Stimulated activated CD4-positive, alpha-beta T cell treated with anti-CD3 and anti-CD28 coated beads, Interleukin-2, amount 100 ng/mL, for 4 hours (primary cell): ENCODE measurements at places on chromosomes 11 and 22.
A peak's percentile ranks its signal among the peaks of the same experiment; 100 is the strongest.

DNA sequence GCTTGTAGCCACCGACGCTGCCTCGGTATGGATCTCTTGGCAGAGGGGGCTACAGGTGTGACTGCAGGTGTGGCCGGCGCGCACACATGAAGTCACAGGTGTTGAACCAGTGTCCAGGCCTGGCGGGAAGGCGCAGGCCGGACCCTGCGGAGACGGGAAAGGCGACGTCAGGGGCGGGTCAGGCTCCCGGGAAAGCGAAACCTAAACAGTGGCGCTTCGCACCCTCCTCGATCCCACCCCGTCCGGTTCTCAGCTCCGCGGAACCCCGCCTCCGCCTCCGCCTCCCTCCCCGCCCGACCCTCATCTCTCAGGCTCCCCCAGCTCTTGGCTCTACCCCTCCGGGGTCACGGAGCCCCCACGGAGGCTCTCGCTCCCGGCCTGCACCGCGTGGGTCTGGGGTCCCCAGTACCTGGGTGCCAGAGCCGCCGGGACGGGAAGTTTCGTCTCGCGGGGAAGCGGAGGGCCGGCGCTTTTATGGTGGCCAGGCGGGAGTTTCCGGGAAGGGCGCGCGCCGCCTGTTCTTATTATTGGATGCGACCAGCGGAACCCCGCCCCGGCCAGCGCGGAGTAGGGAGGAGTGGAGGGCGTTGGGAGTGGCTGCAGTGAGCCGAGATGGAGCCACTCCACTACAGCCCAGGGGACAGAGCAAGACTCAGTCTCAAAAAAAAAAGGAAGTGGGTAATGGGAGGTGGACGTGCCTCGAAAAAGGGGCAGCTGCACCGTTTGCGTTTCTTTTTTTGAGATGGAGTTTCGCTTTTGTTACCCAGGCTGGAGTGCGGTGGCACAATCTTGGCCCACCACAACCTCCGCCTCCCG, at the start of gene IRF7:
IRF7 (minus strand) TSS at position 447 of the 816 bp plus-strand sequence. CDS start 586 bp downstream, outside the sequence.
- DNase-seq: peak; percentile 75

DNA sequence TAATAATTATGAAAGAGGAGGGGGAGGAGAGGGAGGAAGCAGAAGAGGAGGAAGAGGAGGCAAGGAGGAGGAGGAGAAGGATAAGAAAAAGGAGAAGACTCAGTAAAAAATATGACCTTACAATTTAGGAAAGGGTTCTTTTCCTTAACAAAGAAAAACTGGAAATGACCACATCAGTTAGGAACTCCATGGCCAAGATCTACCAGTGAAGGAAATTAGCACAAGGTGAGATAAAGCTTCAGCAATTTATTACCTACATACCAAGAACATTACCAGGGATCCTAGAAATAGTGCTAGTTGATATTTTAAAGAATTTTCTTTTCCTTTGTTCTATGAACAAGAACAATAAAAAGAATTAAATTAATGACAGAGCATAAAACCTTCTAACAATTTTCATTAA, 172.7 kb downstream of the LRRC4C start:
- DNase-seq: no peak

- DNase-seq: no peak
These were observed 26.1 kb upstream of the IRAG1 start for GRCh38 chr11:10719616-10720015.

DNA sequence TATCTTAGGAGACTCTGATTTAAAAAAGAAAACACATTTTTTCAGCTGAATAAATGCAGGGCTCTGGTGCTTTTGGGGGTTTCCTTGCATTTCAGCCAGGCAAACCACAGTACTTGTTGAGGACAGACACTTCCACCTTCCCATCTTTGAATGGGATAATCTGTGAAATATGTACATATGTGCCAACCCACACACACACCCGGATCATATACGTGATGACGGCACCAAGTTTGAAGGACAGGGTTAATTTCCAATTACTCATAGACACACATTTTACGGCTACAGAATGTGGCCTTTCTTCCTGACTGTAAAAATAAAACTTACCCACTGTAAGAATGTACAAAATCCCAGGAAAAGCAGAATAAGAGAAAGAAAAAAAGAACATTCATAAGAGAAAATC, 104.4 kb downstream of the MPPED2 start:
- no peak for DNase-seq

DNA sequence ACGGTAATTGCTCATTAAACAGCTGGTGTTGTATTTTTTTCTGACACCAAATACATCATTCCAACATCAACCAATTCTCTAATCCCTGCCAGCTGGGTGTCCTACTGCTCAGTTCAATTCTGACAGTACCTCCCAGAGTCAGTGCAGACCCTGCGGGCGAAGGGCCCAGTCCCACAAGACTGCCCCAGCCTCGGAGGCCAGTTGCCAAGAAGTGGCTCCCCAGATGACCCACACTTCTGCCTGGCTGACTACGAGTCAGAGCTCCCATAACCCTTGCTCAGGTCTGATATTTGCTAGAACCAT, 147.2 kb downstream of the CTTN start:
- no peak for DNase-seq

DNA sequence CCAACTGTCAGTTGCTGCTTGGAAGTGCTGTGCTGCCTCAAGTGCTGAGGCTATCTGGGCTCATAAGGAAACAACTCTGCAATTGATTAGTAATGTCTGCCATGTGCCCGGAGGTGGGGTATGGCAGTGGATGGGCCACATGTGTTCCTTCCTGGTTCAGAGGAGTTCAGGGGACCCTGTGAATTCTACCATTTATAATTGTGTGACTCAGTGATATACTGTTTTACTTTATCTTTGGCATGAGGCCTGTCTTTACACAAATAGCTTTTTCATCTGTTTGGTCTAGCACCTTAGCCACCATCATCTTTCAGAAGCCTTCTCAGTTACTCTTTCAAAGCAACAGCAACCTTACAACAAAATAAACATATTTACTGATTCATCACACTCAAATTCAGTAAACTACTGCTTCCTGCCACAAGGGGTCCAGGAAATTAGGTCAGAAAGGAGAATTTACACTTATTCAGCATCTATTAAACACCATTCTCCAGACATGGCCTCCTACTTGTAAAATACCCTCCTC, 20.9 kb downstream of the DKK3 start:
- DNase-seq: no peak

- DNase-seq: no peak
These were observed 27.6 kb upstream of the TTC12 start for GRCh38 chr11:113286509-113287497.

DNA sequence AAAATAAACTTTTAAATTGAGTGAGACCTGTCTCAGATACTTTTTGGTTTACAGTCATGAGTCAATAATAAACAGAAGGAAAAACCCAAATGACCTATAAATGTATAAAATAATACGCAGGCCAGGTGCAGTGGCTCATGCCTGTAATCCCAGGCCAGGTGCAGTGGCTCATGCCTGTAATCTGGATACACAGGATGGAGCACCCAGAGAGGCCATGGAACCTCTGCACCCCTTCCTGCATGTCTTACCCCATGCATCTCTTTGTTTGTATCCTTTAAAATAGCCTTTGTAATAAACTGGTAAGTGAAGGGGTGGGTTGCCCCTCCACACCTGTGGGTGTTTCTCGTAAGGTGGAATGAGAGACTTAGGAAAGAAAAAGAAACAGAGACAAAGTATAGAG, 8.9 kb upstream of the PLAAT4 start:
- no peak for DNase-seq

- no peak for DNase-seq
These were observed 57.8 kb downstream of the OTOG start for GRCh38 chr11:17604915-17605233.

DNA sequence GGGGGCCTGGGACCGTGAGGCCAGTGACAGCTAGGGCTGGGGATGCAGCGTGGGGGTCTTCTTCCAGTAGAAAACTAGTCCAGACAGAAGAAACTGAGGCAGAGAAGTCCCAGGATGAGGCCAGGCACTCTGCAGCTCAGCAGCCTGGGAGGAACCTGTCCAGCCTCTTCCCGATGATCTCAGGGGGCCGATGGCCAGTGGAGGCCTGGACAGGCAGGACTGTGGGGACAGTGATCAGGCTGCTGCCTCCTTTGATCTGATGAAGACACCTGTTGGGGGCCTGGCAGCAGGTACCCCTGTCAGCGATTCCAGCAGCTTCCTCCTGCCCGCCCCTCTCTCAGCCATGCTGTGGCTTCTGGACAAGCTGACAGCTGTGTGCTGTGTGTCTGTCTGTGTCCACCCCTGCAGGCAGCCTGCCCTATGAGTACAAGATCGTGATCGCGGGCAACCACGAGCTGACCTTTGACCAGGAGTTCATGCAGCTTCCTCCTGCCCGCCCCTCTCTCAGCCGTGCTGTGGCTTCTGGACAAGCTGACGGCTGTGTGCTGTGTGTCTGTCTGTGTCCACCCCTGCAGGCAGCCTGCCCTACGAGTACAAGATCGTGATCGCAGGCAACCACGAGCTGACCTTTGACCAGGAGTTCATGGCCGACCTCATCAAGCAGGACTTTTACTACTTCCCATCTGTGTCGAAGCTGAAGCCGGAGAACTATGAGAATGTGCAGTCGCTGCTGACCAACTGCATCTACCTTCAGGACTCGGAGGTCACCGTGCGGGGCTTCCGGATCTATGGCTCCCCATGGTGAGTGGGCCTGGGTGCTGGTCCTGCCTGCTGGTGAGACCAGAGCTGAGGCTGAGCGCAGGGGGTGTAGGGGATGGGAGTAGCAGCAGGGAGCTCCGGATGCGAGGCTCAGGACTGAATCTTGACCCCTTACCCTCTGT, 62.6 kb downstream of the MPPED1 start:
- no peak for DNase-seq

- no peak for DNase-seq
These were observed 31.2 kb downstream of the MRPL48 start for GRCh38 chr11:73818846-73819245.

DNA sequence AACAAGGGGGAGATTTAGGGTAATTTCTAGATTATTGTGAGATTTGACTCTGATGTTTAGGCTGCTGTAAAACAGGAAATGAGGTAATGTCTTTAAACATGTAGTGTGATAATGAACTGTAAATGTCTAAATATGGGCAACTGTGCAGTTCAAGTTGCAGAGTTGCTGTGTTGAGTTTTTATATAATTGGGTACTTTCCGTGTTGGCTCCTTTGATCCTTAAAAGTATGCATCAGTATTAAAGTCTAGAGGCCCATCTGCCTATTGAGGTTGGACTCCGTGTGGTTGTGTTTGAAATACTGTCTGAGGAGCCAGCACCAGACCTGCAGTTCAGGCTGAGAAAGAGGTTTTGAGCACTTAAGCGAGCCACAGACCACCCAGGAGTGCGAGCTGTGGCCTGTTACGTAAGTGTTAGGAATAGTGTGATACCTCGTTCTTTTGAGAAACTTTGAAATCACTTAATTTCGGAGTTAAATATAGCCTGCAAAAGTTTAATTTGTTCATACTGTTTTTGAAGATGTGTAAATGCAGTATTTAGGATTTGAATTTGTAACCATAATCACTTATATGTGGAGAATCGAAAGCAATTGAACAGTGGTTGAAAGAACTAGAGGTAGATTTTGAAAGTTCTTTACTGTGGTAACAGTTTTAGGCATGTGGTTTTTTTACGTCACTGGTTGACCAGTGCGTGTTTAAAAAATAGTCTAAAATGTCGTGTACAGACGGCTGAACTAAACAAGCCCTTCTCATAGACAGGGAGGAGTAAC, 9.0 kb downstream of the FAM118A start:
- DNase-seq: no peak

DNA sequence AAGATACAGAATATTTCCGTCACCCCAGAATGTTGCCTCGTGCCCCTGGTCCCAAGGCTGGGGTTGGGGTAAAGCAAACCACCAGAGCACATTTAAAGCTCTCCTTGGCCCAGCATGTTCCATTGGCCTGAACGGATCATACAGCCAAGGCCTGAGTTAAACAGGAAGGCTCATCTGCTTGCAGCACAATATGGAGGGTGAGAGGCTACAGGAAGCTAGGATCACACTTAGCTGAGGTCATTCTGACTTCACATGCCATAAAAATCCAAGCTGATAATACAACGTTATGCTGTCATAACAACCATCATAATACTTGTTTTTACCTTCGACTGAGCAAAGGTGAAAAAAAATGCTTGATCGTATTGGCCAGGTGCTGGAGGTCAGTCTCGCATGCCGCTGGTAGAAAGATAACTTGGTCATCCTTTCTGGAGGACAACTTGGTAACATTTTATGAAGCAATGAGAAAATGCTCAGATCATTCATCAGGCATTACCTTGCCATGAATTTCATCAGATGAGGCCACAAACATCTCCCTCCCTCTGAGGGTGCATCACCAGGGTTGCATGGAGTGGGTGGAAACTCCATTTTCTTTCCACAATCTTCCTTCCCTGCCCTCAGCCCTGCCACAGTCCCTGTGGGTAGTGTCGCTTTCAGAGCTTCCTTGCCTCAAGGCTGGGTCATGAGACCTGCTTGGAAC, 31.9 kb upstream of the RTL6 start:
- DNase-seq: no peak

- DNase-seq: no peak
These were observed 65.4 kb downstream of the GAB2 start for GRCh38 chr11:78351979-78352841.

GRCh38 chr11:103515283-103515682, 406.1 kb downstream of the DYNC2H1 start:
- DNase-seq: no peak

DNA sequence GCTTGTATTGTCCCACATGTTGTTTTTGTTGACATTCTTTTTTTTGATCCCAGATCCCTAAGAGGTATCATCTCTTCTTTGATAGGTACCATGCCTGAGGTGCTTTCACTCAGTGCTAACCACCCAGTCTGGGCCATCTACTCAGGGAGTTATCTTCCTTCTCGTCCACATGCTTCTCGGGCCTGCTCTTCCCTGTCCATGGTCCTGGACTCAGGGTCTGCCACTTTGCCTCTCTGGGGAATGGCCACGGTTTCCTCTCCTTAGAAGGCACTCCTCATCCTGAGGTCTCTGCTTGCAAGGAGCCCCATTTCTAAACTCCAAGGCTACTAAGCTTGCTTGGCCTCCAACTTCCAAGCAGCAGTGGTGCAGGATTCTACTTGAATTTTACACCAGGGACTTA, 227.0 kb upstream of the NCAM1 start:
- DNase-seq: no peak

- DNase-seq: no peak
These were observed 7.4 kb downstream of the USP2 start for GRCh38 chr11:119373921-119374631.

DNA sequence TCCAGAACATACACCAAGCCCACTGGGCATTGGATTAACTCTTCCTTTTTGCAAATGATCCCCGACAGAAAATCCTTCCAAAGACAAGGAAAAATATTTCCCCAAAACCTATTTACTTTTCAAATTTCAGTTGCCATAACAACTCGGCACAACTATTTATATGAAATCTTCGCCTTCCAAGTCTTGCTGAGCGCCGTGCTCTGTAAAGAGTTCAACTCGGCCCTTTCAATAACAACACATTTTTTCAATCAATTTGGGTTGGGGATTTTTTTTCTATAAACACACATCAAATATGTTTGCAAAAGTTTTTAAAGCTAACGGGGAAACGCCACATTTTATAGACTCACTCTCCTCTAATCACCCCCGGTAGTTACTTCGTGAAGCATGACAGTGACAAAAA, 333.8 kb downstream of the MN1 start:
- no peak for DNase-seq

GRCh38 chr11:68960294-68961071, 20.3 kb downstream of the MRGPRD start:
- DNase-seq: no peak
